ENCODE measurements at places on chromosomes 6 and 20. TPM values are rescaled to one million over a fixed set of nuclear protein-coding genes. Genes with fewer than 3 reads are reported as not detected.

GRCh38 chr20:24943196-24943595 lies 5.9 kb upstream of the CST7 start:
- DNase-seq: no peak

- DNase-seq: no peak
Observed at GRCh38 chr20:37544386-37544785, 16.7 kb upstream of the BLCAP start.

GRCh38 chr6:93017626-93018025 lies 401.7 kb downstream of the EPHA7 start:
- DNase-seq: no peak

DNA sequence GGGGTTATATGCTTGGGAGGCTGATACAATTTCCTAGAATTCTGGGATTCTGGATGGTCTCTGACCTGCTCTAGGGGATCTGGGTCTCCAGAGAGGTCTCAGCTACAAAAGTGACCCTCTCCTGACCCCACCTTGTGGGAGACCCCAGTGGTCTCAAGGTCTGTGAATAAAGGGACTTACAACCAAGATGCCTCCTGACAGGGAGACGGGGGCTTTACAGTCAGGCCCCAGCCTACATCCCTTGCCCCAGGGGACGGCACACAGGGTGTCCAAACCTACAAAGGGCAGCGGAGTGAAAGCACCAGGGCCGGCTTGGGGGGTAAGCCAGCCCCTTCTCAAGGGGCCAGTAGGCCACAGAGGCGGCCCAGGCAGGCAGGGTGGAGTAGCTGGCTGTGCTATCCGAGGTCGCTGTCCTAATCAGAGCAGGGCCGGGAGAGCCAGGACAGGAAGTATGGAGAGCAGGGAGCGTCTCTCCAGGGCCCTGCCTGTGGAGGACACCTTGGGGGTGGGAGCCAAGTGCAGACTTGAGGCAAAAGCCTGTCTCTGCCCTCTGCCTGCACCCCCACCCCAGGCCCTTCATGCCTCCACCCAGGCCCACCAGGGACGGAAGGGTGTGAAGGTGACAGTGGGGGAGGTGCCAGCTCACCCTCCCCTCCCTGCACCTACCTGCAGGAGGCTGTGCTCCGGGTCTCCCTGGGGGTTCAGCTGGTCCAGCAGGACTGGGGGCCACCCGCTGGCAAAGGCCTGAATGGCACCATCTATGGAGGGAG lies 3.5 kb downstream of the GFRA4 start:
- no peak for DNase-seq

SLC22A3 gene
- total RNA-seq: 3.4 TPM

DNA sequence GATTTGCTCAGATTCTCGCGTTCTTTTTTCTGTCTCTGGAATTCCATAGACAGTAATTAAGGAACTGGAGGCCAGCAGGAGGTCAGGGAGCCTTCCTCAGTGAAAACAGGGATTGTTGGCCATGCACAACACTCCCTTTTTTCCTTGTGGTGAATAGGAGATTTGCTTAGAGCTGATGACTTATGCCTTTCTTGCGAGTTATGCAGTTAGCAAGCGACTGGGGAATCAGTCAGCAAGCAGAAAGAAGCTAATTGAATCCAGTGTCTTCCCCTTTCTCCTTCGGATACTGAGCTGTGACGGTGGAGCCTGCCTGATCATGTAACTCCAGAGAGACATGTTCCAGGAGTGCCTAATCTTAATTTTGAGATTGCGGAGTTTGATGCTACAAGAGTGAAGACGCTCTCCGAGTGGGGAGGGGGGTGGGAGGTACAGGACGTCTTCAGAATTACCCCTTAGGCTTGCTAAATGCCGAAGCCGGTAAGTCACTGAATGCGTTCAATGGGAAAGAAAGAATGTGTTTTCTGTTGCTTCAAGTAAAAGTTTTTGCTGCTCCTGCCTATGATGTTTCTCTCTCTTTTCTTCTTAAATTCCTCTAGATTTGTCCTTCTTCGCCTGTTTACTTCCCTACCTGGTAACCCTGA lies 165.9 kb downstream of the SASH1 start:
- no peak for DNase-seq

- DNase-seq: no peak
Observed at GRCh38 chr6:108156180-108156937, 9.5 kb upstream of the NR2E1 start.

GRCh38 chr6:56475736-56476457 lies 166.8 kb downstream of the DST start:
- no peak for DNase-seq

DNA sequence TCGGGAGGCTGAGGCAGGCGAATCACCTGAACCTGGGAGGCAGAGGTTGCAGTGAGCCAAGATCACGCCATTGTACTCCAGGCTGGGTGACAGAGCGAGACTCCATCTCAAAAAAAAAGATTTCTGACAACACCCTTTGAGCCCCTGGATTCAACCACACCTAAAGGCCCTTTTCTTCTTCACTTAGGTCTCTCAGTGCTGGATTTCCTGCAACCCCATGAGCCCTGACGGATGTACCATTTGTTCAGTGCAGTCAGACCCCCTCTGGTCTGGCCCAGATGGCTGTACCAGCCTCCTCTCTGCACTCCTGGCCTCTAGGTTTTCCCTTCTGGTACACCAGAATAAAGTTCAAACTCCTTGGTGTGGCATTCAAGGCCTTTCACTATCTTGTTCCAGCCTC lies 9.1 kb upstream of the NOL4L start:
- DNase-seq: no peak

SRMS gene
- 0.59 TPM for total RNA-seq

All from breast epithelium (tissue), 4 donors.